ENCODE measurements at places on chromosomes 5 and 9.

DNA sequence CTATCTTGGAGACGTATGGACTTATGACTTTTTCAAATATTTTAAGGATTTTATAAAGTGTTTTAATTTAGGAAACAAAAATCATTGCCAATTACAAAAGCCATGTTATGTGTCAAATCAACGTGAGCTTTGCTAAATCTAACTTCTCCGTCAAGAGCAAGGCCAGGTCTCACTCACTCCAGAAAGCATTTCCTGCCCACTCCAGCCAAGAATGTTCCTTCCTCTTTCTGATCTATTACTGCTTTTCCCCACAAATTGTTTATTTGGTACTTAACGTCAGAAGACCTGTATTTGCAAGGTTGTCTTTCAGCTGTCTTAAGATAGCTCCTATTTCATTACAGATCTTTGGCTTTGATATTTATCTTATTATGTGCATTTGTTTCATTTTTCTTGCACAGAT, 193.5 kb upstream of the HAPLN1 start:
- DNase-seq = no peak

DNA sequence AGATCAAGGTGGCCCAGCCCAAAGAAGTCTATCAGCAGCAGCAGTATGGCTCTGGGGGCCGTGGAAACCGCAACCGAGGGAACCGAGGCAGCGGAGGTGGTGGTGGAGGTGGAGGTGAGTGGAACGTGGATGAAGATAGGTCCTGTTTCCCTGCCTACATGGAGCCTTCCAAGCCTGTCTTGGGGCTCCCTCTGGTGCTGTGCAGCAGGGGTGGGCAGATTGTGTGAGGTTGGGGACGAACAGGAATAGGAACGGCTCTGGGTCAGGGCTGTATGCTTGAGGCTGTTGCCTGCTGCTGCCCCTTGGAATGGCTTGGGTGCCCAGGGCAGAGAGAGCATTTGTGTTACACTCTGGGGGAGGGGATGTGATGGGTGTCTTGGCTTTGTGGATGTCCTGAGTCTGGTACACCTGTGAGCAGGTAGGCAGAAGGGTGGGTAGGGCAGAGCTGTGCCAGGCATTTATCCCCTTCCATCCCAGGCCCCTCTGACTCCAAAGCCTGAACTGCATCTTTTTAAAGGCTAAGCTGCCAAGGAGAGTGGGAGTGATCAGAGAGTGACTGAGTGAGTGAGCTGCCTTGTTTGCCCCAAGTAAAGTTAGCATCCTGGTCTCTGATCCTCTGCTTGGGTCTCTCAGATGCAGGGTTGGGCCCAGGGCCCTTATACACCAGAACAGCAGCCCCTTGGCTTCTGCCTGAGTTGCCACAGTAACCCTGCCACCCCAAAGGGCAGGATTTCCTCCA, 5.2 kb downstream of the HNRNPAB start:
- DNase-seq = no peak

- DNase-seq = no peak
Measured at GRCh38 chr5:149353911-149354310, 3.9 kb upstream of the PCYOX1L start.

GRCh38 chr9:124259158-124259808, 1.5 kb downstream of the NEK6 start:
- DNase-seq = no peak

GRCh38 chr9:105297442-105298075, 53.1 kb downstream of the SLC44A1 start:
- no peak for DNase-seq

DNA sequence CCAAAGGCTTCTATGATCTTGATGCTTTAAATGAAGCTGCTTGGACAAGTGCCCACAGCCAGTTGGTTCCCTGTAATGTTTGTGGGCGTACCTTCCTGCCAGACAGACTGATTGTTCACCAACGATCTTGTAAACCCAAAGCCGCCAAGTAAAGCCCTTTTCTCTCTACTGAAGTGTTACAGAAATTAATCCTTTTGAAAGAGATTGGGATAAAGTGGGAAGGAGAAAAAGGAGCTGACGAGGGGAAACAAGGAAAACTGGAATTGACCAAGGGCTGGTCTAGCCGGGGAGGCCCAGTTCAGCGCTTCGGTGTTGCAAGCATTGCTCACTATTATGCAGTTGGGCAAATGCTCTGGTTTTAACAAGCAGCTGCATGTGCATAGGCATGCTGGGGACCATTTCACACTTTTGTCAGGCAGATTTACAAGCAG, 53.2 kb downstream of the ZNF474 start:
- no peak for DNase-seq

GRCh38 chr9:15142878-15143534, 164.0 kb downstream of the TTC39B start:
- DNase-seq = no peak

DNA sequence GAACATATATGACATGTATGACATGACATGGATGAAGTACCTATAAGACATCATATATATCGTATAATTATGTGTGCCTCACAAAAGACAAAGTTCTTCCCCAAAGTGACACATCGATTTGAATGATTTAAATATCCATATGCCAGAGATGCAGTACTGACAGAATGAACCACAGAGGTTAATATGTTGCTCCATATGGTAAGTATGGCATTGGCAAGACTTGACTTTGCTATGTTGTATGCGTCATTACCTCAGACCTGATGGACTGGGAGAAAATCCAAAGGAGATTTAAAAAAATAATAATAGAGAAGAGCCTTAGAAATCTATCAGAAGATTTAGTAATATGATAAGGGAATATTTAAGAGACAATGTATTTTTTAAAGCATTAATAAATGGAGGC, 263.2 kb downstream of the PJA2 start:
- DNase-seq = no peak

- DNase-seq = no peak
Measured at GRCh38 chr5:54965806-54966205, 19.6 kb downstream of the ESM1 start.

GRCh38 chr9:133978226-133978898, 13.8 kb downstream of the VAV2 start:
- no peak for DNase-seq

DNA sequence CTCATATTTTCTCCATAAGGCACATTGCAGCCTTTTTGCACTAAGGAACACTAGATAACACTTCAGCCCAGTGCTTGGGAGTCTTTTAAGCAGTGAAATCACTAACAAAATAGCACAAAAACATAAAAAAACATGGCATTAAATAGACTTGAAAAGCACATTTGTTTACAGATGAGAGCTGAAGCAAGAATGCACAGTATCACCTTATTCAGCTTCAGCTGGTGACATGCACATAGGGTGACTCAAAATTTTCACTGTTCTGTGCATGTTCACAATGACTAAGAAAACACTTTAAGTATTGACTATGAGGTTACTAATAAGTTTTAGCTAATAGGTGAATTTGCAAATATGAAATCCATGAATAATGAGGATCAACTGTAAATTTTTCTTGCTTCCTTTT, 293.9 kb upstream of the TARS1 start:
- DNase-seq = no peak

DNA sequence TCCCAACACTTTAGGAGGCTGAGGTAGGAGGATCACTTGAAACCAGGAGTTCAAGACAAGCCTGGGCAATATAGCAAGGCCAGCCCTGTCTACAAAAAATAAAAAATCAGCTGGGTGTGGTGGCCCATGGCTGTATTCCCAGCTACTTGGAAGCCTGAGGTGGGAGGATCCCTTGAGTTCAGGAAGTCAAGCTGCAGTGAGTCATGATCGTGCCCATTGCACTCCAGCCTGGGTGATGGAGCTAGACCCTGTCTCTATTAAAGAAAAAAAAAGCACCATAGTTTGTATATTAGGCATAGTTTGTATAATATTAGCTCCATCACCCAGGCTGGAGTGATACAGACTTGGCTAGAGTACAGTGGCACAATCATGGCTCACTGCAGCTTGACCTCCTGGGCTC, 9.6 kb upstream of the NME5 start:
- DNase-seq = no peak

- DNase-seq = no peak
Measured at GRCh38 chr5:62266573-62266972, 39.4 kb upstream of the KIF2A start.

All from stimulated activated naive CD4-positive, alpha-beta T cell treated with Interleukin-2 at 50 U/mL for 16 hours (primary cell).